Stimulated activated CD4-positive, alpha-beta T cell treated with anti-CD3 and anti-CD28 coated beads, Interleukin-15, amount 100 ng/mL, for 1 hour (primary cell): ENCODE measurements at places on chromosomes 16 and 17.

DNA sequence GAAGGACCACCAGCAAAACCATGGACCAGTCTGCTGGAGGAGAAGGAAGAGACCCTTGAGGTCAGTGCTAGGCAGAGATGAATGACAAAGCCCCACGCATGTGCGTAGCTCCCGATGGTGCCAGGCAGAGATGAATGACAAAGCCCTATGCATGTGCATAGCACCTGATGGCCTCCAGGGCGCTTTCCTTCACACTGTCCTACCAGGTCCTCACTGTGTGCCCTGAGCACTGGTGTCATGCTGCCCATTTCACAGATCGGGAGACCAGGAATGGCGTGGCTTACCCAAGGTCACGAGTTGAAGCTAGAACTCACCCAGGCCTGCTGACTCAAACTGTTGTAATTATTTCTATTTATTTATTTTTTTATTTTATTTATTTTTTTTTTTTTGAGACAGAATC is 149.6 kb downstream of the KATNIP start:
- DNase-seq: no peak

DNA sequence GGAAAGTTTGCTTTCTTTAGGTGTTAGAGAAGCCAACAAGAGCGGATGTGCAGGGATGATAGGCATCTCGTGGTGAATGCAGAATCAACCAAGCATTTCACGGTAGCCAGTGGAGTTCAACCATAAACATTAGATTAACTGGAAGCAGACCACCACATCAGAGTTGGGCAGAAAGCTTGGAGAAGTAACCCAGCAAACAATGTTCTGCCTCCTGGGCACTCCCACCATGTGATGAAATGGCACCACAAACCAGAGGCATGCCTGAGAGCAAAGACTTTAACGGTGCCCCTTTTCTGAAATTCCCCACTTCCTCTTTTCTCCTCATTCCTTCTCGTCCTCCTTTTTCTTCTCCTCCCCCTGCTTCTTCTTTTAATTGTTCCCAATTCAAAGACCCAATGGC is 193.5 kb upstream of the ANKFN1 start:
- DNase-seq: no peak

- no peak for DNase-seq
Observed at GRCh38 chr17:15947976-15948752, 3.2 kb downstream of the ADORA2B start.

DNA sequence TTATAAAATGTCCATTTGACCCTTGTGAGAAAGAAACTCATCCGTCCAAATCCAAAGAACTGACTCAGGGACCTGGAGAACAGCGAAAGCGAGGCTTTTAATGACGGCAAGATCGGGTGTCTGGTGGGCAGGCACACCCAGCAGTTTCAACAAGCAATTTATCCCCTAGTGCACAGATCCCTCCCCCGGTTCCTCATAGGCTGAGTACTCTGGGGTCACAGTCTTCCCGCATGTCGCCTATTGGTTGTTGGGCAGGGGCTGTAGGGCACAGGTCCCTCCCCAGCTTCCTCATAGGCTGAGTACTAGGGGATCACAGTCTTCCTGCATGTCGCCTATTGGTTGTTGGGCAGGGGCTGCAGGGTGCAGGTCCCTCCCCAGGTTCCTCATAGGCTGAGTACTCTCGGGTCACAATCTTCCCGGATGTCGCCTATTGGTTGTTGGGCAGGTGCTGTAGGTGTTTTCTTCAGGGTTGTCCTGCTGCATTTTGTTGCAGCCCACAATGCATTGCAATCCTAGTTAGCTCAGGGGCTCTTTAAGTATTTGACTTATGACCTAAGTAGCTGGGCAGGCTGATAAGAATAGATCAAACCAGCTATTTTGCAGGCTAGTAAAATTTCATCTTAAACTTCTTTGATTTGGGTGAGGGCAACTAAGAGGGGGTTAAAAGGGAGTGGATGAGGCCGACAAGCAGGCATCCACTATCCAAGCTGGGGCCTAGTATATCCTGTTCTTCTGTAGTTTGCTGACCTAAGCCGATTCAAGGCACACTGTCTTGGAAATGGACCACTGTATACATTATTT is 3.6 kb upstream of the UTS2R start:
- no peak for DNase-seq

DNA sequence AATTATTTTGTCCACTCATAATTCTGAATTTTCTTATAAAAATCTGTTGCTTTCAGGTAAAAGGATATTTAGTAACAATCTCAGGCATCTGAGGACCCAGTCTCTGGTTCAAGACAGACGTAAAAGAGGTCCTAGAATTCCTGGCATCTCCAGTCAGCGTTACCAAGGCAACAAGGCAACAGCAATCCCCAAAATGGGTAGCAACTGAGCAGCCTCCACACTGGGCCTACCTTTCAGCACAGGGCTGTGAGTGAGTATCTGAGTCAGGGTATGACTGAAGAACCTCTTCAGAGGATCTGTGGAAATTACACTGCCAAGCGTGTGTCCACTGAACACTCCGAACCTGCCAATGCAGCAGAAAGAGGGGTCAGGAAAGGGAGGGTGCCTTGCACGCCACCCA is 20.8 kb downstream of the FANCA start:
- DNase-seq: no peak

DNA sequence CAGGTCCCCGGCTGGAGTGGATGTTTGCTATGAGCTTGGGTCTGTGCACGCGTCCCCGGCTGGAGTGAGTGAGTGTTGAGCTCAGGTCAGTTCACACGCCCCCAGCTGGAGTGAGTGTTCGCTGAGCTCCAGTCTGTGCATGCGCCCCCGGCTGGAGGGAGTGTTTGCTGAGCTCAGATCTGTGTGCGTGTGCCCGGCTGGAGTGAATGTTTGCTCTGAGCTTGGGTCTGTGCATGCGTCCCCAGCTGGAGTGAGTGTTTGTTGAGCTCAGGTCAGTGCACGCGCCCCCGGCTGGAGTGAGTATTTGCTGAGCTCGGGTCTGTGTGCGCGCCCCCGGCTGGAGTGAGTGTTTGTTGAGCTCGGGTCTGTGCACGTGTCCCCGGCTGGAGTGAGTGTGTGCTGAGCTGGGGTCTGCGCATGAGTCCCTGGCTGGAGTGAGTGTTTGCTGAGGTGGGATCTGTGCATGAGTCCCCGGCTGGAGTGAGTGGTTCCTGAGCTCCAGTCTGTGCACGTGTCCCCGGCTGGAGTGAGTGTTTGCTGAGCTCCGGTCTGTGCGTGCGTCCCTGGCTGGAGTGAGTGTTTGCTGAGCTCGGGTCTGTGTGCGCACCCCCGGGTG is 284.2 kb downstream of the SNX29 start:
- no peak for DNase-seq

DNA sequence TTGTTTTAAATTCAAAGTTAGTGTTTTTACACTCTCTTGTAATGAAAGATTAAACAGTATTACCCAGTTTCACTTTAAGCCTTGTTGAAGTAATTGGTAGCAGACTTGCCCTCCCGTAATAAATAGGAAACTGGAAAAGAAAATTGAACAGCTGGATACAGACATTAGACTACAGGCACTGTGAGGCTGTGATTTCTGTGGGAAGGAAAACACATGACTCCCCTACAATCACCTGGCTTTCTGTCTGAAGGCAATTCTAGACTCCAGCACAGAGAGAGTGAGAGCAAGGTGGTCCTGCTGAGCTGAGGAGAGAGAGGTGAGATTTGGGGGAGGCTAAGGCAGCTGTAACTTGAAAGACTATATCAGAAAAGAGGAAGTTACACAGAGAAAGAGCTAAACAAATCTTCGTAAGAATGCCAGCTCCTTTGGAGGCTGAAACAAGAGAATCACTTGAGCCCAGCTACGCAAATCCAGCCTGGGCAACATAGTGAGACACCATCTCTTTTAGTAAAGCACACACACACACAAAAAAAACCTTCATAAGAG is 57.8 kb upstream of the CDYL2 start:
- DNase-seq: no peak

GRCh38 chr17:19486351-19487023 is 47.2 kb upstream of the SLC47A1 start:
- no peak for DNase-seq

DNA sequence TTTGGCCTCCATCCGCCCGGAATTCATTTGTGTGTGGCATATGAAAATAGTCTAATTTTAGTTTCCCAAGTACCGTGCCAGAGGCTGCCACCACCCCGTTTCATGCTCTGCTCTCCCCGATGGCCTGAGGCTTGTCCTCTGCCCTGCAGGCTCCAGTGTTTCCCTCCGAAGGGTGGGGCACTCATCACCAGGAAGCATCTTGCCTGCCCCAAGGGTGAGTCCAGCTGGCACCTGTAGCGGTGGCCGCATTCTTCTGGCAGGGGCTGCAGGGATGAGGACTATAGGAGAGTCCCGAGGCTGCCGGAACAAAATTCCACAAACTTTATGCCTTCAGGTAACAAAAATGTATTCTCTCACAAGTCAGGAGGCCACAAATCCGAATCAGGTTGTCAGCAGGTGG is 23.1 kb upstream of the CMIP start:
- no peak for DNase-seq
